ENCODE measurements at places on chromosomes 13 and 19.

- no peak for DNase-seq
Measured at GRCh38 chr13:110233951-110234280, 73.0 kb downstream of the COL4A1 start.

- no peak for DNase-seq
Measured at GRCh38 chr19:55882626-55883025, 46.3 kb downstream of the NLRP4 start.

- DNase-seq, result no peak
Measured at GRCh38 chr13:112056284-112056727, 10.6 kb upstream of the SOX1 start.

GRCh38 chr13:104816726-104817125, 1718.7 kb downstream of the EFNB2 start:
- no peak for DNase-seq

- peak; percentile 54 for DNase-seq
Measured at GRCh38 chr13:102317593-102317992, 84.3 kb downstream of the FGF14 start.

DNA sequence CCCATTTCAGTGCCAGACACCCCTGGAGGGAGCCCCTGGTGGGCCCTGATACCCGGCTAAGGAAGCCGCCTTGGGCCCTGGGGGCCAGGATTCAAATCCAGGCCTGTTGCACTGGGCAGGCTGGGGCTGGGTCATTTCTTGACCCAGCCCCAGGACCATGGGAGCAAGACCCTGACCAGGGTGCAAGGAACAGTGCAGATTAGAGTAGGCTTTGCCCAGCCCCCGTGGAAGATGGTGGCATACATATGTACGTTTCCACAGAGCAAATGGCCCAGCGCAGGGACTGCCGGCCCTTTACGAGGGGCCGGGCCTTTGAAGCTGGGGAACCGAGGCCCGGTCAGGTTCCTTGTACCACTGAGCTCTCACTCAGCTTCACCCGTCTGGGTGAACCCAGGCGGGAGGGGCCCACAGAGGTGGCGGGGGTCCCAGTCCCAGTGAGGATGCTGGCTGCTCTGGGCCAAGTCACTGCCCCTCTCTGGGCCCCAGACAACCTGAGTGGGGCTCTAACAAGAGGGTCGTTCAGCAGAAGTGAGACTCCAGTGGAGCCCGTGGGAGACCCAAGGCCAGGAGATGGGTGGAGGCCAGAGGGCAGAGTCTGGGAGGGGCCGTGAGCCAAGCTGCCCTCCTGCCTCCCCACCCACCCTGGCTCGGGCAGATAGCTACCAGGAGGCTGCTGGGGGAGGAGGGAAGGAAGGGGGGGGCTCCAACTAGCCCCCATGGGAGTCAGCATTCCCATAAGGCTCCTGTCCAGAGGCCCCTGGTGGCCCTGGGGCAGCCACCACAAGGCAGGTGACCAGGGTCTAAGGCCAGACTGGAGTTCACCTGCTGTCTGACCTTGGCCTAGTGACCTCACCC, 2.7 kb downstream of the MKNK2 start:
- no peak for DNase-seq

GRCh38 chr13:36918246-36919131, 1.5 kb downstream of the SMAD9 start:
- DNase-seq, result no peak

DNA sequence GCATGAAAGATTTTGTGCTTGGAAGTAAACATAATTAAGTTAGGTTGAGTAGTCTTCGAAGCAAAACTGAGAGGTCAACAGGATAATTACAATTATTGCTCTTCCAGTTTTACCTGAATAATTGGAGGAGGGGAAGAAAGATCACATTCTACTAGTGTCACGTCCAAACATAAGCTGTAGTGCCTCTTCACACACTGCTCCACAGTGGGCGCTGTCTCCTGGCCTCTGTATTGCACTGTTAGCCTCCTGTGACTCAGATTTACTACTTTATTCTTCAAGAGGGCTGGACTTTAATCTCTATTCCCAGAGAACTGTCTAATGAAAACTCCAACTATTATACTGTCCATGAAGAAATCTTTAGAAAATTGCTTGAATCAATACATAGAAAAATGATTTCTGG, 62.9 kb downstream of the TRPC4 start:
- DNase-seq, result no peak

GRCh38 chr19:42433503-42434260, 6.5 kb upstream of the LIPE start:
- peak; percentile 74 for DNase-seq

DNA sequence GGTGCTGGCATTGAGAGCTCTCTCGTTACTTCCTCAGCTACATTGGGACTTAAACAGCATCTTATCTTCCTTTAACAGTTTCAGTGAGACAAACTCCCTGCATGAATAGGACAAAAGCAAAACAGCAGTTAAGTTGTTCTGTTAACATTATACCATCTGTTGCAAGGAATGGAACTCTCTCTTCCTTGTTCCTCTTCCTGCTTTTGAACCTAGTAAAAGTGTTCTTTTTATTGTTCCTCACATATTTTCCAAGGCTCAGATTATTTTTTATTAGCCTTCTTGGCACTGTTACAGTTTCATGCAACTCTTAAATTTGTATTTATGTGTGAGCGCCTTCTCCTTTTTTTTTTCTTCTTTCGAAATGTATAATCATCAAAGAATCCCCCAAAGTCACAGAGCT, 202.6 kb upstream of the UFM1 start:
- no peak for DNase-seq

DNA sequence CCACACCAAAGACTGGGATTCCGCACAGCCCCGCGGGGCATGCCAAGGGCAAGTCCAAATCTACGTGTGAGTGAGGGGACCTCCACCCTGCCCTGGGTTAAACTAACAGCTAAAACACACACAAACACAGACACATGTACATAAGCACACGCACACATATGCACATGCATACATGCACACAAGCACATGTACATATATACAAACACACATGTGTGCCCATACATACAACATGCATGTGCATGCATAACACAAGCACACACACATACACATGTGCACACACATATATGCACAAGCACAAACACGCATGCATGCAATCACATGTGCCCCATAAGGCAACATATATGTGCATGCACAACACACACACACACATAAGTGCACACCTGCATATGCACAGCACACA, 136.7 kb downstream of the SOX1 start:
- DNase-seq, result no peak
